ENCODE measurements at places on chromosomes 1 and 21.

- no peak for DNase-seq
Measured at GRCh38 chr21:43600642-43601402, 58.5 kb downstream of the HSF2BP start.

GRCh38 chr1:24186993-24187790 is at the start of gene IFNLR1:
Gene IFNLR1 (minus strand): TSS chr1:24187289. CDS start chr1:24187248, 41 bp downstream.
- peak; percentile 77 for DNase-seq

- peak; percentile 40 for DNase-seq
Measured at GRCh38 chr21:40386294-40386911, 460.6 kb downstream of the DSCAM start.

DNA sequence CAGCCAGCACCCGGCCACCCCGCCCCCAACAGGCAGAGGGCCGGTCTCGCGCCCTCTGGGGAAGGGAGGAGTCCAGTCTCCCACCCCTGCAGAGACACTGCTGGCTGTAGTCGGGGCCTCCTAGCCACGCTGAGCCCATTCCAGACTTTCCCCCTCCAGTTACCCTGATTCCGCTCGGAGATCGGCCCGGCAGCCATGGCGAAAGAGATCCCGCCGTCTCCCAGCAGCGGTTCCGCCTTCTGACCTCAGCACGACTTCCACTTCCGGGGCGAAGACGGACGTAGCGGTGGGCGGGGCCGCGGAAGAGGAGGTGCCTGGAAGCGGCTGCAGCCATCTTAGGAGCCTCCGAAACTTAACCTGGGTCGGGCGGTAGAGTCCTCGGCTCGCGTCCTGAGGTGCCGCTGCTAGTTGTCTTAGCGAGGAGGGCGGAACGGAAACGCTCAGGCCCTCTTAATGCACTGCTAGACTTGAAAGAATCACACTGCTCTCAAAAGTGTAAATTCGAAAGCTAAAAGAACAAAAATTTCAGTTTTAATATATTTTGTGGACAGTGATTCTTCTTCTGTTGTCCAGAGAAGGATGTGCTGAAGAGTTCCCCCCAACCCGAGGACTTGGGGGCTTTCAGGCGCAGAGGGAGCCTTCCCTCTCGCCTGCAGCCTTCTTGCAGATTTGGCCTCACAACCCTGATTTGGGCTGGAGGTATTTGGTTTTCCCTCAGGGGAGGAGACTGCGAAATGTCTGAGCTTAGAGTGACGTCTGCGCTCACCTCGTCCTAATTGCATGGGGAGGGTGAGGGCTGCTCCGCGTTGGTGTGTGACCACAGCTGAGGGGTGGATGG is at the start of gene SF3B4:
Gene SF3B4, minus strand, starts transcription at position 241 of the 838 bp plus-strand sequence. Its CDS starts 44 bp downstream, at position 197.
- peak; percentile 88 for DNase-seq

DNA sequence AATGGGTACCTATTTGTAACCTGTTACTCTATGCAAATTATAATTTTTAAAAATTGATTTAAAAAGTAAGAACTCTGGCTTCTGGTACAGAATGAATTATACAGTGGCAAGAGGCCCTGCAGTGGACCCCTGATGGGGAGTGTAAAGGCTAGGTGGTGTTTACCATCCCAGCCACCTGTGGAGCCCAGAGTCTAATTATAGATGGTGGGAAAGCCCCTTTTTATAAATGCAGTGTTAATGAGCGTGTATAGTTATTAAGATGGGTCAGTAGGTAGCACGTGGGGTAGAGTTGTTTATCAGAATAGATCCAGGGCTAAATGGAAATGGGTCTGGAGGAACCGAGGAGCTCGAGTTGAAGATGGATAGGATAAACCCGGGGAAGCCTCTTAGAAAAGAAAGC is 13.9 kb upstream of the PRELP start:
- DNase-seq, result no peak

- no peak for DNase-seq
Measured at GRCh38 chr1:68317543-68317942, 85.2 kb upstream of the WLS start.

GRCh38 chr1:159647616-159648015 is 60.0 kb downstream of the APCS start:
- no peak for DNase-seq

DNA sequence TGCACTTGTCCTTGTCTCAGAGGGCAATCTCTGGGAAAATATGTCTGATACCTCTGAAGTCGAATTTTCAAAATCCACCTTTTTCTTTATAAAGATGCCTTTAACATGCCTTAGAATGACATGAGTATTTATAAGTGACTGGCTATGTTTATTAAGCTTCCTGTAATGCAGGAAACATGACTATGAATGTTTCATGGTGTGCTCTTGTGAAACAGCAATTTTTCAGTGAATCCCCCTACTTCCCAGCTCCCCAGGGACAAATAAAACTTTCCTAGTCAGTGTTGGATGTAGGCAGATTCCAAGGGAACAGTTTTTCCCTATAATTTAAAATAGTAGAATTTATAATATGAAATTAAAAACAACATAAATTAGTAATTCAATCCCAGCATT is 437.0 kb downstream of the LMO4 start:
- DNase-seq, result no peak

DNA sequence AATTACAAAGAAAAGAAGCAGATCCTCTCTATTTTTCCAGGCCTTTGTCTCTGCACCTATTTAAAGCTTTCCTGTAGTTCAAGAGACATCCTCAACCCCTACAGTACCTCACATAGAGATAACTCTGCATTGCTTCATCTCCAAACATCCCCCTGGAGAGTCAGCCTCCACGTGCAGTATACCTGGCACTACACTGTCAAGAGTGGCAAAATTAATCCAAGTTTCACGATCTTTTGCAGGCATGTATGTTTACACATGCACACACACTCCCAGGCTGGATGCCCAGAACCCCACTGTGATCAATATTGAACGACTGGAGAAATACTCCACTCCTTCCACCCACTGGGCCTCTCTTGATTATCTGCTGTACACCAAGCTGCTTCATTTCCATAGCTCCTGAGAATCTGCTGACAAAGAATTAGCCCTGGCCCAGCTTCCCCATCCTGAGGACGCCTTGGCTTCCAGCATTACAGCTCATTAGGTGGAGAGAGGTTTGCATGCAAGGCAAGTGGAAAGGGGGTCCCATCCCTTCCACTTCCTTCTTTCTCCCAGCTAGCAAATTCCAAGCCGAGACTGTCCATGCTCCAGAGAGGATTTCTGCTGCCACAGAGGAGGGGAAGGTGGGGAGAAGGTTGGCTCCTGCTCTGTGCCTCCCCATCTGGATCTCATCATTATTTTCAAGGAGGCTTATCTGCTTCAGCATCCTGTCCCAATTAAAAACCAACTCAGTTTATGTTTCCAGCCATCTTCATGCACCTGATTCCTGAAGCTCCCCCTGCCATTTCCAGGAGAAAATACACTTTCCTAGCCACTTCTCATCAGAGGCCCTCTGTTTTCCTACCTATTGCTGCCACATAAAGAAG is 66.5 kb upstream of the GOLT1A start:
- DNase-seq, result no peak

GRCh38 chr1:226419284-226420029 is 11.6 kb upstream of the PARP1 start:
- DNase-seq, result no peak

DNA sequence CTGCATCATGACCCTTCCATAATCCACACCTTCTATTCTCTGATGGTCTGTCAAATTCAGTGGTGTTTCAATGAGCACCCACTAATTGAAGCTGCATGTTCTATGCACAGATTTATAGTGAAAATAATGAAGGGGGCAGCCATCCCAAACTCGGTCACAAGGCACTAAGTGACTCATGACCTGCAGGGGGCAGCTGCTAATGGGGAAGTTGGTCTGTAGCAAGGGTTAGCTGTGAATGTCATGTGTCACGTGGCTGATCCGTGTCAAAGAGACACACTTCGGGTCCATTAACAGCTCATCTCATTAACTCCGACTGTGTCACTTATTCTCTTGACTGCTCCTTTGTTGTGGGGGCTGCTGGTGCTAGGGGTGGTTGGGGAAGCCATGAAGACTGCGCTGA is 306.6 kb downstream of the PCP4 start:
- DNase-seq, result no peak

- DNase-seq, result no peak
Measured at GRCh38 chr1:105243411-105243810, 1493.7 kb downstream of the AMY1C start.

- DNase-seq, result peak; percentile 49
Measured at GRCh38 chr1:38489844-38490270, 369.7 kb downstream of the RRAGC start.

- DNase-seq, result no peak
Measured at GRCh38 chr1:201319631-201320030, 36.3 kb downstream of the PKP1 start.
